ENCODE measurements at places on chromosomes 1 and 21.

GRCh38 chr1:161180639-161181038 lies 3.3 kb upstream of the B4GALT3 start:
- DNase-seq = no peak

DNA sequence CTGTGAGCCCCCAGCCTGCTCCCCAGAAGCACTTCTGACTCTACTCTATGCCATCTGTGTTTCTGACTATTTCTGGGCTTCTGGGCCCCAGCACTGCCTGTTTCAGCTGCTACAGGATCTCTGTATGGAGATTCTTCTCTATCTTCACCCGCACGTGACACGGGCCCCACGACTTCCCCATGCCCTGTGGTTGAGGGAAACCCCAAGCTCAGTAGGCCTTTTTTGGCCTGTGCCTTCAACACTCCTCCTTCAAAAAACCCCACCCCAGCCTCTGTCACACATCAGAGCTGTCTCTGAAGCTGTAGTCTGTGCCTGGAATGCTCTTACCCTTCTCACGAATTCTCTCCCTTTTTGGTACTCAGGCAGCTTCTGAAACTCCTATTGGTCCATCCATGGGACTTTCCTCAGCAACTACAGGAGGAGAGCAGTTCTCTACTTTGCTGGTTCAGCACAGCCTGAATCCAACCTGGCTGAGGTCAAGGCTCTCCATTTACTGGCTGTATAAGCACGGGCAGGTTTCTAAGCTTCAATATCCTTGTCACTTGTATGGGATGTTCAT lies 2.0 kb upstream of the NID1 start:
- peak; percentile 68 for DNase-seq

DNA sequence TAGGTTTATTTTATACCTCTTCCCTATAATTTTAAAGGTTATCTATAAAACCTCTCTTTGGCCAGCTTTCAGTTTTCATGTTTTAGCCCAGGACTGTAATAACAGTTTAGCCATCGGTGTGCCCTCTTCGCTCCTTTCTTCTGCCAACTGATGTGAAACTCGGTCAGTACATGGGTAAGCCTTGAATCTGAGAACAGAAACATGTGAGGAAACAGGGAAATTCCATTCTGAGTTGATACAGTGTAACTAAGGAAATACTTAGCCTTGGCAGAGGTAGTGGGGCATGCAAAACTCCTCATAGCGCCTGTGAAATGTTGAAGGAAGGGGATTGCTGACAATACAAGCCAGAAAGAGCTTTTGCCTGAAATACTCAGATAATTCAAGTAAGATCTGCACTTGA lies 465.2 kb downstream of the NCAM2 start:
- no peak for DNase-seq

- DNase-seq = no peak
These were observed 75.2 kb downstream of the OLFML2B start for GRCh38 chr1:161948435-161948834.

- no peak for DNase-seq
These were observed 42.6 kb downstream of the EYA3 start for GRCh38 chr1:28045777-28046176.

DNA sequence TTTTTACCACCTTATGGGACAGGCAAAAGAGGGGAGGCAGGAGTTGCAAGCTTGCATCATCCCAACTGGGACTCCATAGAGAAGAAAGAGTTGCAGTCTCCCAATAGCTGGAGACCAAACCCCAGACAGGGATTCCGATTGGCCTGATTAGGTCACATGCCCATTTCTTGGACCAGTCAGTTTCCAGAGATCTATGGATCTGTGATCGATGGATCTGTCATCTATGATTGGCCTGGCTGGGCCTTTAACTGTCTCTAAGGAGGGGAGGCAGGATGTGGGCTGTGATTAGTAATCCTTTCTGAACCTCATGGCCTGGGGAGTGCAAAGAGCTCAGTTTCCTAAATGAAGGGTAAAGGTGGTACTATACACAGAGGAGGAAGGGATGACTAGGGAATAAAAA lies 252.1 kb downstream of the MATN1 start:
- no peak for DNase-seq

GRCh38 chr1:67589519-67590233 lies 95.3 kb upstream of the GADD45A start:
- DNase-seq = no peak

Measured in stimulated activated CD4-positive, alpha-beta T cell treated with anti-CD3 and anti-CD28 coated beads, Interleukin-1b, Interleukin-23, amount 100 ng/mL, for 48 hours (primary cell).